Type B pancreatic cell (in vitro differentiated cells): ENCODE measurements at places on chromosomes 13 and 19.

DNA sequence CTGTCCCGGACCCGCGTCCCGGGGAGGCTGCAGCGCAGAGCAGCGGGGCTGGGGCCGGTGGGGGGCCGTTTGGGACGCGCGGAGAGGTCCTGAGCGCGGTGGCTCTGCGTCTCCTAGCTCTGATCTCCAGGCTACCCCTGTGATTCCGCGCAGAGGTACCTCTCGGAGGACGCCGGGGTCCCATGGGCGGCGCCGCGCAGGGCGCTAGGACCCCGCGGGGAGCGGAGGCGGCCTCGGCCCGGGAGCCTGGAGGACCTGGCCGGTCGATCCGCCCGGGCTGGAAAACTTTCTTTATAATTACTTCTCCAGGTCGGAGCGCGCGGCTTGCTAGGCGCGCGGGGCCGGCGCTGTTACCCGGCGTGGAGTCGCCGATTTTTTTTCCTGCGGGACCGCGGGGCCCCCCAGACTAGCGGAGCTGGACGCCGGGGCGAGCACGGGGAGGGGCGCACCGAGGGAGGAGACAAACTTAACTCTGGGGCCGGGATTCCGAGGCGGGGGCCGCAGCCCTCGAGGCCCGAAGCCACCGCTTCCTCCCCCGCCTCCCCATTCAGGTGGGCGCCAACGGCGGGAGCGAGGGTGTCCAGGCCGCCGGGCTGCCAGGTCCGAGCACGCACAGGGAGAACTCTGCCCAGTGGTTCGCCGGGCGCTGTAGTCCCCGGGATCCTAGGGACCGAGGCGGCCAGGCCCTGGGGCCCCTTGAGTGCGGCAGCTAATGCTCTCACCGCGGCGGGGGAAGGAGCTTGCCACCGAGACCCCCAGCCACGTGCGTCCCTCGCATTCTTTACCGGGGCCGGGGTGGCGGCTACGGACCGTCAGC, 848 bp upstream of the CEBPA start:
- peak; percentile 76 for DNase-seq
- H3K4me1 ChIP-seq, result peaks cover 8% of the 10 kb centered on the region
- H3K27ac ChIP-seq, result no peak overlapping the region
- H3K27me3 ChIP-seq, result peaks cover 41% of the 10 kb centered on the region
- H3K4me3 ChIP-seq, result peak overlapping the region; percentile 82

DNA sequence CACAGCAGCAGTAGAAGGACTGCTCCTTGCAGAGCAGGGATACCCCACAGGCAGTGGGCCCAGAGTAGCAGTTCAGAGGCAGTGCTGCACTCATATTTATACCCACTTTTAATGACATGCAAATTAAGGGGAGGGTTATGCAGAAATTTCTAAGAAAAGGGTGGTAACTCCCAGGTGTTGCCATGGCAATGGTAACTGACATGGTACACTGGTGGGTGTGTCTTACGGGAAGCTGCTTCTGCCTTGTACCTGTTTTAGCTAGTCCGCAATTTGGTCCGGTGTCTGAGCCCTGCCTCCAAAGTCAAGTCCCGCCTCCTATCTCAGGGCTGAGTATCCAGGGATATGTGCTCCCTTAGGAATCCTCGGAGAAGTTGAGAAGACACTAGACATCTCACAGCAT, 79.2 kb upstream of the UQCRFS1 start:
- DNase-seq, result no peak
- peaks cover 6% of the 10 kb centered on the region for H3K4me1 ChIP-seq
- no peaks in the 10 kb centered on the region for H3K36me3 ChIP-seq

- H3K4me3 ChIP-seq, result no peak overlapping the region
- no peaks in the 10 kb centered on the region for H3K36me3 ChIP-seq
- DNase-seq, result no peak
- peaks cover 9% of the 10 kb centered on the region for H3K4me1 ChIP-seq
These were observed 457.2 kb downstream of the IRS2 start for GRCh38 chr13:109329175-109329574.

- H3K4me3 ChIP-seq, result no peak overlapping the region
- H3K27ac ChIP-seq, result no peak overlapping the region
- no peak for DNase-seq
- peaks cover 20% of the 10 kb centered on the region for H3K27me3 ChIP-seq
These were observed 2.1 kb downstream of the TM6SF2 start for GRCh38 chr19:19270749-19271571.

DNA sequence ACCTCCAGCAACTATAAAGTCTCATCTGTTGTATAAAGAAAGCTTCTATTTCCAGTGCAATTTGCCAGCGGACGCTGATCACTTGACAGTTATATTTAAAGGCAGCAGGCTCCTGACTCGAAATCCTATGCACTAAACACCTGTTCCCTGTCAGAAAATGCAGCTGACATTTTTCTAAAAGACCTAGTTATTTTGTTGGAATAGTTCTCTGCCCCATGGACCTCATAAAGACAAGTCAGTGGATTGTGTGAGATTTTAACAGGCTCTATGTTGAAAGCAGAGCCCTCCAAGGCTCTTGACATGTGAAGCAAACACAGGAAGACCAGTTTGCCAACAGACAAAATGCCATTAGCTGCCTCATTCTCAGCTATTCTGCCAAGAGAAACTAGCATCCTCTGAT, 304.7 kb upstream of the KLF12 start:
- H3K4me1 ChIP-seq, result no peaks in the 10 kb centered on the region
- H3K36me3 ChIP-seq, result no peaks in the 10 kb centered on the region
- H3K4me3 ChIP-seq, result no peak overlapping the region
- peaks cover 4% of the 10 kb centered on the region for H3K27me3 ChIP-seq
- H3K27ac ChIP-seq, result no peak overlapping the region
- DNase-seq, result no peak

DNA sequence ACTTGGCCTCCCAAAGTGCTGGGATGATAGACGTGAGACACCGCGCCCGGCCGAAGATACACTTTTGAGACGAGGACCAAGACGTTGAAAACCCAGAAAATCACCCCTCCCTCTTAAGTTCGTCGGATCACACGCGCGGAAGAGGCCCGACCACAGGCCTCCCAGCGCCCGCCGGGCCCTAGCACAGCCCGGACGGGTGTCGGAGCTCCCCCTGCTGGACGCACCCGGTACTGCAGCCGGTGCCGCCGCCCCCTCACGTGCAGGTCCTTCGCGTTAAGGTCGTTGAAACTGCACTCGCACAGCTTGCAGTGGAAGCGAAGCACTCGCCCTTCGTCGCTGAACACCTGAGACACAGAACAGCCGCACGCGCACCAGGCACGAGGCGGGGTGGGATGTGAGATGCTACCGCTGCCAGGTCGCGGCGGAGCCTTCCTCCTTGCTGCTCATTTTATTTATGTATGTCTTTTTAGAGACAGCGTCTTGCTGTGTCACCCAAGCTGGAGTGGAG, 35.7 kb upstream of the MATK start:
- peaks cover 17% of the 10 kb centered on the region for H3K27me3 ChIP-seq
- peak; percentile 83 for DNase-seq
- H3K4me1 ChIP-seq, result no peaks in the 10 kb centered on the region
- H3K36me3 ChIP-seq, result no peaks in the 10 kb centered on the region
- H3K27ac ChIP-seq, result no peak overlapping the region

DNA sequence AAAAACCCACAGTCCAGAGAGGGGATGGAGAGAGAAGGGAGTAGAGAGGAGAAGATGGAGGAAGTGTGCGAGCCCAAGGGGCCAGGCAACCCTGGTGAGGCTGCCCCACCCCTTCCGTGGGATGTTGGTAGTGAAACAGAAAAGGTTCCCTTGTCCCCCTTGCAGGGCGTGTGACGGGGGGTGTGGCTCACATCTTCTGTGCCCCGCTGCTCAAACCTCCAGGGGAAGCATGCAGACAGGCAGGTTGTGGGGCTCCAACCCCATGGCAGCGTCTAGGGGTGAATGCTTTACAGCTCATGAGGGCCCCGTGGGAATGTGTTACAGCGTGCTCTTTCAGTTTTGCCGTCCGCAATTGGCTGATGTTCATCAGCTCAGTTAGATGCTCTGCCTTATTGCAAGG, 14.7 kb upstream of the EVI5L start:
- H3K4me1 ChIP-seq, result no peaks in the 10 kb centered on the region
- no peak overlapping the region for H3K27ac ChIP-seq
- no peak for DNase-seq
